ENCODE measurements at places on chromosomes 11 and 22.

GRCh38 chr11:66607126-66607834 is 9.2 kb upstream of the RBM14 start:
- DNase-seq = peak; percentile 66

- no peak for DNase-seq
Observed at GRCh38 chr22:29458551-29458950, 20.2 kb downstream of the RFPL1 start.

GRCh38 chr11:69636512-69637197 is 4.3 kb upstream of the CCND1 start:
- DNase-seq = peak; percentile 41

GRCh38 chr22:27546157-27546935 is 255.2 kb downstream of the MN1 start:
- DNase-seq = no peak

GRCh38 chr22:24816806-24817205 is 10.8 kb downstream of the SGSM1 start:
- no peak for DNase-seq

DNA sequence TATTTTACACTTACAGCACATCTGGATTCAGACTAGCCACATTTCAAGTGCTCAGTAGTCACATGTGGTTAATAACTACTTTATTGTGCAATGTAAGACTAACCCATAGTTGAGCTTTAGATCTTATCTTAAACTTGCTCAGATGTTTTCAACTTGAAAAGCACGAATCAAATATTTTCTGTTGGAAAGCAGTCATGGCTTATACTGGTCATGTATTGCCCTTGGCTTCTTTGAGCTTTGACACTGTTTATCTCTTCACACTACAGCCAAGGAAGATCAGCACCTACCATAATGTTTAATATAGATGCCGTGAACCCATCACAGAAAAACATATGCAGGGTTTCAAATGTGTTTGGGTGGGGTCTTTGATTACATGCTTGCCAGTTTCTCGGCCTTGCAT is 4.4 kb downstream of the RBX1 start:
- DNase-seq = no peak

- DNase-seq = no peak
Observed at GRCh38 chr22:40976866-40977700, 25.9 kb downstream of the RBX1 start.

- no peak for DNase-seq
Observed at GRCh38 chr11:110912437-110912836, 200.2 kb upstream of the ARHGAP20 start.

- DNase-seq = no peak
Observed at GRCh38 chr11:82004537-82005213, 729.0 kb downstream of the FAM181B start.

DNA sequence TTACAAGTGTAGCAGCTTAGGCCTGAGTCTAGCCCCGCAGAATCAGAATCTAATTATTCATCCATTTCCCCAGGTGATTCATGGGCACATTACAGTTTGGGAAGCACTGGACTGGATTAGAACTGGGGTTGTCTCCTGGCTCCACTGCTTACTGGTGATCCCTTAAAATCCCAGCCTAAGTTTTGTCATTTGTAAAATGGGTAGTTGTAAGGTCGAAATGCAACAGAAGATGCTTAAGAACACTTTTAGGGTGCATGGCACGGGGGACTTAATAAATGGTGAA is 1.3 kb downstream of the STX3 start:
- no peak for DNase-seq

DNA sequence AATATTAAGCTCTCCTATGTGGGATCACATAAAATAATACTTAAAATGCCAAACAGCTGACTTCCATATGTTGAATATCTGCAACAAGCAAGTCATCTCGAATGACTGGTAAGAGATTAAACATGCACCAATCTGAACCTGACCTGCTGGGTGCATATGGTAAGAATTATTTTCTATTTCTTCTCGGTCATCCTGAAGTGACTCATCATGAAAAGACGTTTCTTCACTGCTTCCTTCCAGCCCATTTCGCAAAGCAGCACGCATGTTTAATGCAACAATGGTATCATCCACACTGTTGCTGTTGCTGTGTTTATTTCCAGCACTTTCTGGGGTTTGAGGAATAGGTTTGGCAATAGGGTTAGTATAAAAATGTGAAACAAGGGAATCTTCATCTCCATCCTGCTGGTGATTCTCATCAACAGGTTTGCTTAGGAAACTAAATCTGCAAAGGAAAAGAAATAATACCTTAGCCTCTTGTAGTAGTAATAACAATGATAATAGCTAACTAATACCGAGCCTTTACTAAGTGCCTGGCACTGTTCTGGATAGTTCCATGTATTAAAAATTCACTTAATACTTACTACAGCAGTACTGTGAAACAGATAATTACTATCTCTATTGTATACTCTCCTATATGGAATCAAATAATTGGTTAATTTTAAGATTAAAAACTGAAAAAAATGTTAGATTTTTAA is 52.0 kb upstream of the CHRNA10 start:
- DNase-seq = no peak

GRCh38 chr22:35637254-35637653 is 11.0 kb upstream of the APOL6 start:
- no peak for DNase-seq

GRCh38 chr11:87432022-87432421 is 394.3 kb downstream of the TMEM135 start:
- DNase-seq = no peak

GRCh38 chr11:122633219-122633829 is 22.2 kb upstream of the UBASH3B start:
- peak; percentile 26 for DNase-seq

GRCh38 chr11:123273616-123274015 is 78.6 kb upstream of the CLMP start:
- no peak for DNase-seq

DNA sequence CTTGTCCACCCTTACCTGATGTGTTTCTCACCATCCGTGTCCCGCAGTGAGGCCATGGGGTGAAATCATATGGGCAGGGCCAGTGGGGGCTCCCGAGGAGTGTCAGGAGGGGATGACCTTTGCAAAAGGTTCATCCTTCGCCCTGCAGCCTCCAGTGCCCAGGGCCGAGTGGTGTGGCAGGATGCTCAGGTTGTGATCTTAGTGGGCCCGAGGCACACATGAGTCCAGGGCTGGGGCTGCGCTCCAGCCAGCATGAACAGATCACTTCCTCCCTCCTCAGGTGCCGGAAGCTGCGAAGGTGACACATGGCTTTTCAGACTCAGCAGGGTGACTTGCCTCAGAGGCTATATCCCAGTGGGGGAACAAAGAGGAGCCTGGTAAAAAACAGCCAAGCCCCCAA is 2.8 kb upstream of the FKBP2 start:
- no peak for DNase-seq

- no peak for DNase-seq
Observed at GRCh38 chr11:115348416-115348815, 155.8 kb downstream of the CADM1 start.

DNA sequence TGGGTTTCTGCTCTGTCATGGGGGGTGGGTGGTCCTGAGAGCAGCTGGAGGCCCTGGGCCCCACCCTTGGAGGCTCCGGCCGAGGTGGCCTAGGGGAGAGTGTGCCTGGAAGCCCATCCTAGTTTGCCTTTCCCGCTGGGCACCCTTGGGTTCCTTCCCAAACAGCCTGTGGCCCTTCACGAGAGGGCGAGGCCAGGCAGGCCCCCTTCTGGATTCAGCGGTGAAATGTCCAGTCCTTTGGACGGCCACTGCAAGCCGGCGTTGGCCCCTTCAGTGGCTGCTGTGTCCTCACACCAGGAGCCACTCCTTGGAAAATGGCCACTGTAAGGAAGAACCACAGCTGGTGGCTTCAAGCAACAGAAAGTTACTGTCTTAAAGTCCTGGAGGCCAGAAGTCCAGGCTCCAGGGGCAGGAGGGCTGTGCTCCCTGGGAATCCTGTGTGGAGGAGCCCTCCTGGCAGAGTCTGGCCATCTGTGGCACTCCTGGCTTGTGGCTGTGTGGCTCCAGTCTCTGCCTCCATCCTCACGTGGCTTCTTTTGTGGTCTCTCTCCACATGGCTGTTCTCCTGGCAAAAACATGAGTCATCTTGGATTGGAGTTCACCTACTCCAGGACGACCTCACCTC is 854.1 kb downstream of the TBC1D22A start:
- DNase-seq = no peak

GRCh38 chr11:13221722-13222121 is 55.9 kb upstream of the BMAL1 start:
- no peak for DNase-seq

- DNase-seq = no peak
Observed at GRCh38 chr11:25838918-25839625, 492.9 kb upstream of the ANO3 start.

- DNase-seq = peak; percentile 80
Observed at GRCh38 chr11:47980088-47980906, at the start of gene PTPRJ. Gene PTPRJ, plus strand, starts transcription at chr11:47980559. Its CDS starts 354 bp downstream, at chr11:47980913.

DNA sequence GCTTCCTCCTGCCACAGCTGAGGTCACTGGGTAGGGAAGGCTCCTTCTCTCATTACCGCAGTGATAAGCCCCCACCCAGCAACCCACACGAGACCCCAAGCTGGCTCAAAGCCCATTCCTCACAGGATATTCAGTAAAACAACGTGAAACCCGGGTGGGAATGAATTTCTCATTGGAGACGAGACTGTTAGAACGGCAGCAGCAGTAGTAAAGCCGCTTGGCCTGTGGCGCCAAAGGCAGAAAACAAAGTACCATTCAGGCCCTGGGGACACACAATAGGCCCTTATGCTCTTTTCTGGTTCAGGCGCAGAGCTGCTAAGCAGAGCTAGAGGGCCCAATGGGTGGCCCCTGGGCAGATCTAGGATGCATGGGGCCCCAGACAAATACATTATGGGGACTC is 45.3 kb downstream of the PC start:
- DNase-seq = peak; percentile 97

GRCh38 chr11:117187007-117187406 is 8.5 kb downstream of the SIDT2 start:
- no peak for DNase-seq

DNA sequence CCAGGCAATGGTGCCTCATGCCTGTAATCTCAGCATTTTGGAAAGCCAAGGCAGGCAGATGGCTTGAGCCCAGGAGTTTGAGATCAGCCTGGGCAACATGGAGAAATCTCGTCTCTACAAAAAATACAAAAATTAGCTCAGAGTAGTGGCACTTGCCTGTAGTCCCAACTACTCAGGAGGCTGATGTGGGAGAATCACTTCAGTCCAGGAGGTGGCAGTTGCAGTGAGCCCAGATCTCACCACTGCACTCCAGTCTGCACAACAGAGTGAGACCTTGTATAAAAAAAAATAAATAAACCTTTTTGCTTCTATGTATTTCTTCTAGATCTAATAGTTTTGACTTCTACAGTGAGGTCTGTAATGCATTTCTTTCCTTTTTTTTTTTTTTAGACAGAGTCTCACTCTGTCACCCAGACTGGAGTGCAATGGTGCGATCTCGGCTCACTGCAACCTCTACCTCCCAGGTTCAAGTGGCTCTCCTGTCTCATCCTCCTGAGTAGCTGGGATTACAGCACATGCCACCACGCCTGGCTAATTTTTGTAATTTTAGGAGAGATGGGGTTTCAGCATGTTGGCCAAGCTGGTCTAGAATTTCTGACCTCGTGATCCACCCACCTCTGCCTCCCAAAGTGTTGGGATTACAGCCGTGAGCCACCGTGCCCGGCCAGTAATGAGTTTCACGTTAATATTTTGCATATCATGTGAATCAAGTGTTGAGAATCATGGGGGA is 18.1 kb upstream of the RDX start:
- DNase-seq = no peak

DNA sequence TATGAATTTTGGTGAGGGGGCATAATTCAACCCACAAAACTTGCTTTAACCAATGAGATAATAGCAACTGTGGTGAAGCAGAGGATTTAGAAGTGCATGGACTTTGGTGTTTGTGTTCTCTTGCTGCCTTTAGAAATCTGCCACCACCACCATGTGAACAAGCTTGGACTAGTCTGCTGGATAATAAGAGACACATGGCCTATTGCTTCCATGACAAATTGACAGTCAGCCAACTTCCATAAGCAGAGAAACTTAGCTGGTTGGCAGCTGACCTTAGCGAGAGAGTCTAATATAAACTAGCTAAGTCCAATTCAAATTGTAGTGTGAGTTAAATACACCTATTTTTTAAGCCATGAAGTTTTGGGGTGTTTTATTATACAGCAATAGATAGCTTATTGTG is 482.1 kb upstream of the ANO5 start:
- DNase-seq = no peak

DNA sequence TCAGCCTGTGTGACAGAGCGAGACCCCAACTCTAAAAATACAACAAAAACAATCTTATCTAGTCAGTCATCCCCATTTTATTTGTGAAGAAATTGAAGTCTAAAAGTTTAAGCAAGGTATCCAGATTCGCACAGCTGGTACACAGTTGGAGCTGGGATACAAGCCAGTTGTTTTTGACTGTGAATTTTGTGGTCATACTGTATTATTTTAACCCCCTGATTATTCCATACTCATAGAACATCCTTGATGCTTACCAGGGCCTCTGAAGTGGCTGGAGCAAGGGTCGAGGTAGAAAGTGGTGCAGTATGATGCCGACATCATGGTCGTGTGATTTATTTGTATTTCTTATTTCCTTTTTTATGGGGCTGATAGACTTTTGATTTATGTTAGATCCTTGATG is 50.0 kb downstream of the BID start:
- no peak for DNase-seq

- no peak for DNase-seq
Observed at GRCh38 chr11:62611705-62612365, 740 bp downstream of the EML3 start.

- DNase-seq = no peak
Observed at GRCh38 chr11:26584818-26585217, 12.8 kb upstream of the MUC15 start.

DNA sequence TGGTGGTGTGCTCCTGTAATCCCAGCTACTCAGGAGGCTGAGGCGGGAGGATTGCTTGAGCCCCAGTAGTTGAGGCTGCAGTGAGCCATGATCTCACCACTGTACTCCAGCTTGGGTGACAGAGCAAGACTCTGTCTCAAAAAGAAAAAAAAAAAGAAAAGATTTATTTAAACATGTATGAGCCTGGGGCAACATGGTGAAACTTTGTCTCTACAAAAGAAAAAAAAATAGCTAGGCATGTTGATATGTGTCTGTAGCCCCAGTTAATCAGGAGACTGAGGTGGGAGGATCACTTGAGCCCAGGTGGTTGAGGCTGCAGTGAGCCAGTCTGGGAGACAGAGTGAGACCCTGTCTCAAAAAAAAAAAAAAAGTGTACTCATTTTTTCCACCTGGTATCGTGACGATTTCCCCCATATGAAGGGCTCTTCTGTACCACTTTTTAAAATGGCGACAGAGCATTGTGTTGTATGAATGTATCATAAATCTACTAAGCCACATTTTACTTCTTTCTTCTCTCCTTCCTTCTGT is 16.4 kb upstream of the KCTD14 start:
- no peak for DNase-seq

GRCh38 chr11:45169310-45170072 is 23.1 kb downstream of the PRDM11 start:
- DNase-seq = no peak

GRCh38 chr11:63603180-63603518 is 11.1 kb downstream of the PLAAT3 start:
- DNase-seq = peak; percentile 96
